ENCODE measurements at places on chromosomes 2 and 18.

GRCh38 chr2:168848225-168848624 lies 42.0 kb downstream of the SPC25 start:
- no peak for DNase-seq

DNA sequence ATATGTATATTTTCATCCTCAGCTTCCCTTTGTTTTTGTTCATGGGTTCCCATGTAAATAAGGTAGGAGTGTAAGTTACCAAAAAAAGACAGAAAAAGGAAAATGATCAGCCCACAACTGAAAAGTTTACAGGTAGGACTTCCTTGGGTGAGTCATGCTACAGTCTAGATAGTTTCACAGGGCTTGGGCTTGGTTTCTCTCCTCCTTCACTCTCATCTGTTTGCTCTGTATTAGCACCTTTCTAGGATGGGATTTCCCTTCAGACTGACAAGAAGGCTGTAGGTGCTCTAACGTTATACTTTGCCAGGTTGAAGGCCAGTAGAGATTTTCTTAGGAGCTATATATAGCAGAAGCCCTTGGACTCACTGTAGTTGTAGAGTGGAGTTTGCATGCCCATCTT lies 57.9 kb downstream of the FAM171B start:
- no peak for DNase-seq

DNA sequence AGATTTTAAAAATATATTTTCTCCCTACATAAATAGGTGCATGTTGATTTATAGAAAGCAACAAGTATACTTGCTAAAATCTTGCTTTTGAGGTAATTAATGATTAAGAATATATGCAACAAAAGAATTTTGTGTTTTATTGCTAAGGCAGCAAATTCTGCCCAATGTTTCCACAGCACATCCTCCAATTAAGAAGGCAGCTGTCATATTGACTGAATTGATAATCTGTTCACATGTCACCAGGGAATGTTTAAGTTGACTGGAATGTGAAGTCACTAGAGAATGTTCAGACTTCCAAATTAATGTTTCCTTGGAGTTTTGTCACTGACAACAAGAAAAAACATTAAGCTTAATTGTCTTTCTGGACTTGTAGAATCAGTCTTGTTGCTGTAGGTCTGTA lies 1602.7 kb upstream of the SLC39A10 start:
- DNase-seq, result no peak

GRCh38 chr2:72222829-72223564 lies 75.3 kb upstream of the CYP26B1 start:
- peak; percentile 83 for DNase-seq
